ENCODE measurements at places on chromosomes 6 and 20.

DNA sequence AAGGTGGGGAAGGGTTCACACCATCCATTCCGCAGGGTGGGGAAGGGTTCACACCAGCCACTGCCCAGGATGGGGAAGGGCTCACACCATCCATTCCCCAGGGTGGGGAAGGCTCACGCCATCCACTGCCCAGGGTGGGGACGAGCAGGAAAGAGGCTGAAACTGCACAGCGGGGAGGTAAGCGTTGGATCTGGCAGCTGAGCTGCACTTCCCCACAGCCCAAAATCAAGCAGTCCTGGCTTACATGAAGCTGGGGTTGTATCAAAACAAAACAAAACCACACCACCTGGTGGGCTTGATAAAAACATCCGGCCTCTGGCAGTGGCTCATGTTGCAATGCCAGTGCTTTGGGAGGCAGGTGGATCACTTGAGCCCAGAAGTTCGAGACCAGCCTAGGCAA is 268.5 kb downstream of the TAF4 start:
- no peak for DNase-seq

- no peak for DNase-seq
Measured at GRCh38 chr6:17688481-17688880, 18.2 kb downstream of the NUP153 start.

DNA sequence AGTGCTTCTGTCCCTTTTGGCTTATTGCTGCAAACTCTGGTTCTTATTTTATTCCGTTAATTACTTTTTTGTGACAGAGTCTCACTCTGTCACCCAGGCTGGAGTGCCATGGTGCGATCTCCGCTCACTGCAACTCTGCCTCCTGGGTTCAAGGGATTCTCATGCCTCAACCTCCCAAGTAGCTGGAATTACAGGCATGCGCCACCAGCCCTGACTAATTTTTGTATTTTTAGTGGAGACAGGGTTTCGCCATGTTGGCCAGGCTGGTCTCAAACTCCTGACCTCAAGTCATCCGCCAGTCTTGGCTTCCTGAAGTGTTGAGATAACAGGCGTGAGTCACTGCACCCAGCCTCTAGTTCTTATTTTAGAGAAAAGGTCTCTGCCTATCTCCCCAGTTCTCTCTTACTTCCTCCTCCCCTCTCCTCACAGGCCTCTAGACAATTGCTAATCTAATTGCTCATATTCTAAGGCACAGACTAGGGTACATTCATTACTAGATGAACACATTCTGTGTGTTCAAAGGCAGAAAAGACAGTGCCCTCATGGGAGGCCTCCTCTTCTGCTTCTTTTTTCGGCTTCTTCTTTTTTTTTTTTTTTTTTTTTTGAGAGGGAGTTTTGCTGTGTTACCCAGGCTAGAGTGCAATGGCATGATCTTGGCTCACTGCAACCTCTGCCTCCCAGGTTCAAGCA is 27.0 kb downstream of the EDEM2 start:
- no peak for DNase-seq

DNA sequence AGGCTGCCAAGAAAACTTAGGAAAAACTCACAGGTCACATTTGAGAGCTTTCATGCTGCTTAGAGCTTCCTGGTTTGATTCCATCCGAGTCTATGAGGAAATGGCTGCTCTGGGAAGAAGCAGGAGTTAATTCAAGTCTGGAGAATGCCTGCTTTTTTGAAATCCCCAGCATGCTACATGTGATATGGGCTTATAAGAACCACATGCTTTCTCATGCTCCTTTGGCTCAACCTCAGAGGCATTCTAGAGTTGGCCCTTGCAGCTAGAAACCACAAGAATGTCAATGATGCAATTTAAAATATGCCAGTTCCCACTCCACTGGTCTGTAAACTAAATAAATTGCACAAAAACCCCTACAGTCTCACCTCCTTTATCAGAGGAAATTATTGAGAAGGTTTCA is 142.9 kb upstream of the OLIG3 start:
- DNase-seq, result no peak

DNA sequence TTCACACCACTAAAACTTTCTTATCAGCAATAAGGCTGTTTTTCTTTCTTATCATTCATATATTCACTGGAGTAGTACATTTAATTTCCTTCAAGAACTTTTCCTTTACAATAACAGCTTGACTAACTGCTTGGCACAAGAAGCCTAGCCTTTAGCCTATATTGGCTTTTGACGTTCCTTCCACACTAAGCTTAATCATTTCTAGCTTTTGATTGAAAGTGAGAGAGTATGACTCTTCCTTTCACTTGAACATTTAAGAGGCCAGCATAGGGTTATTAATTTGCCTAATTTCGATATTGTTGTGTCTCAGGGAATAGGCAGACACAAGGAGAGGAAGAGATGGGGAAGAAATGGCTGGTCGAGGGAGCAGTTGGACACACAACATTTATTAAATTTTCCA is 23.6 kb downstream of the THEMIS start:
- no peak for DNase-seq

DNA sequence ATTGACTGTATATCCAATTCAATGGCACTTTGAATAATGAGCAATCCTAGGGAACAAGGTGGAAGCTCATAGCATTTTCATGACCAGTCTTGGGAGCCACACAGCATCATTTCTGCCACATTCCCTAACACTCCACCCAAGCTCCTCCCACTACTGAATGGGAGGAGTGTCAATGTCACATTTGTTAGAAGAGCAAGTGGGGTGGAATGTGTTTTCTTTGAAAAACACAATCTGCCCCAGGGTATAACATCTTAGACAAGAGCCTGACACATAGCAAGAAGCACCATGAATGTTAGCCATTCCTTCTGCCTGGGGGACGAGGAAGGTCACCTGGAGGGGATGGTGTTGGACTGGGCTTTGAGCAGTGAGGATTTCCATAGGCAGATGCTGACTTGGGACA is 258.3 kb upstream of the PMEPA1 start:
- no peak for DNase-seq

DNA sequence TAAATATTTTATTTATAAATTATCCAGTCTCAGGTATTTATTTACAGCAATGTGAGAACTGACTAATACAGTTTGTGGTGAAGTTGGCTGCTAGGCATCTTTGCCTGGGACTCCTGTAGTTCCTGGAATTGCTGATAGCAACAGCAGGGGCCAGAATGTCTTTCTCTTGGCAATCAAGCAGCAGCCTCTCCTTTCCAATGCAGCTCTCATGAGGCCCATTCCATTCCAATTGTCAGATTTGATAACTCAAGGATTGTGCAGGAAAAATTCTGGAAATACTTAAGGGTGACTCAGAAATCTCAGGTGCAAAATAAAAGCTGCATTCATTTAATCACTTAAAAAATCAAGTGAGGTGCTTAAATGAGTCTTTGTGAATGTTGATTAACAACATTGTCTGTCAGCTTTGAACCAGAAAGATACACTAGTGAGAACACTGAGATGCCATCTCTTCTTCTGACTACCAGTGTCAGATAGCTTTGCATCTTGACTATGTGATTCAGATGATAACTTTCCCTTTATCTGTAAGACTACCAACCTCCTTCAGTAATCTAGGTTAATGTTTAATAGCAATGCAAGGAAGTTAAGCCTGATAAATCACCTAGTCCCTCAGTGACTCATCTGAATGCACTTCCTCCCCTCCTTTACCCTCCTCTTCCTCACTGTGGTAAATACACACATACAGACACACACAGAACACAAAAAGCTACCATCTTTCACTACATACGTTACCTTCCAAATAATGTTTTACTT is 32.1 kb upstream of the COL21A1 start:
- DNase-seq, result no peak

DNA sequence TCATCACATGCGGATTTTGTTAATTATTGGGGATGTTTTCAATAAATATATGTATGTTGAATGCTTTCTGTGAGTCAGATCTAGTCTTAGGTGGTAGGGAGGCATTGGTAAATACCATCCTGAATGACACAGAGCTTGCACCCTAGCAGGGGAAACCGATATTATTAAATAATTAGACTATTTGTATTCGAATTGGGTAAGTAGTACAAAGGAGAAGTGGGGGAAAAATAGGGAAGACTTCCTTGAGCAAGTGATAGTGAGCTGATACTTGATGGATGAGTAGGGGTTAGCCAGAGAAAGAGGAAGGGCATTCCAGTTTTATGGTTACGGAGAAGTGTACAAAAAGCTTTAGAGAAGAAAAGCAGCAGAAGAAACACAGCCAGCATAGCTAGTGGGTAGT is 1.5 kb downstream of the RIOK1 start:
- no peak for DNase-seq

GRCh38 chr20:17708675-17709360 is 9.1 kb downstream of the BANF2 start:
- DNase-seq, result no peak

DNA sequence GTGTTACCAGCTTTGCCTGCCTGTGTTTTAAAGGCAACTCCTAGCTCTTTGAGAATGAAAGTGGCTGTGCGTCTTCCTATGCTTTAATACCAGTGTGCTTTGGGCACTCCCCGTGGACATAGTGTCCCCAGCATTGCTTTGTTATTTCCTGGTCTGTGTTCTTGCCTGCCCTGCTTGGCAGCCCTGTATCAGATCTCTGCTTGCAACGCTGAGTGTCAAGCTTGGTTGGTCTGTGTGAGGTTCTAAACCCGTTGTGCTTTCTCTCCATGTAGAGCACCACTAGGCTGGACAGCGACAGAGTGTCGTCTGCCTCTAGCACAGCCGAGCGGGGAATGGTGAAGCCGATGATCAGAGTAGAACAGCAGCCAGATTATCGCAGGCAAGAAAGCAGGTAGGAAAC is 80.2 kb downstream of the AFDN start:
- no peak for DNase-seq

DNA sequence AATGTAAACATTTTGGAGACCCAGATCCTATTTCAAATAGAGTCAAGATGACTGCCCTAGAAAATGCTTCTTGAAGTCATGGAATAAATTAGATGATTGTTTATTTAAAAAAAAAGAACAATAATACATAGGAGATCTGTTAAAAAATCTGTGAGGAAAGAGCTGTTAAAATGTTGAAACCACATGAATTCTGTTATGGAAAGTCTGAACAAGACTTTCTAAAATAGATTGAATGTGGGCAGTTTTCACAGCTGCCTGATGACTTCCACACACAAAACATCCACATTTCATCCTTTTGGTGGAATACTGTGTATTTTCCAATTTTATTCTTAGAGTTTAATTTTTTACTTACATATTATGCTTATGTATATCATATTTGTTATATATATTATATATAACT is 186.1 kb downstream of the LAMA2 start:
- no peak for DNase-seq

- DNase-seq, result no peak
Measured at GRCh38 chr6:7157752-7158616, 50.2 kb downstream of the RREB1 start.

- DNase-seq, result peak; percentile 36
Measured at GRCh38 chr20:46963758-46964617, 69.3 kb downstream of the EYA2 start.

DNA sequence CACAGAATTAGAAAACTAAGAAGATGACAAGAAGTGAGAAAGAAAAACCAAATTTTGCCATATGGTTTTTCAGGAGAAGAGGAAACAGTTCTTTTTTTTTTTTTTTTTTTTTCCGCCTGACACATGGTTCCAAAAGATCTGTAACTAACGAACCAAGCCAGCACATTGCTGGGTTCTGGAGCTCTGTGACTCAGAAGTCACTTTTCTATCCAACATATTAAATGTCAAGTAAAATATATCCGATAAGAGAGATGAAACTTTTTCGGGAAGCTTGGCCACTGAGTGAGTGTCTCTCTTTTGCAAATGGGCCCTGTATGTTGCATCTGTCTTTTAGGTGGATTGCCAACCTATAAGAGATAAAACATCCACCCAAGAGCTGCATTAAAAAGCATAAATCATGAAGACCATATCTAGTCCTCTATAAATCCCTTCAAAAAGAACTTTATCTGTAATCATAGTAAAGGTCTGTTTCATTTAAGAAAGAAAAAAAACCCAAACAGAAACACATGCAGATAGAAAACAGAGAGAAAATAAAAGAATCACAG is 4.6 kb downstream of the METTL24 start:
- no peak for DNase-seq

DNA sequence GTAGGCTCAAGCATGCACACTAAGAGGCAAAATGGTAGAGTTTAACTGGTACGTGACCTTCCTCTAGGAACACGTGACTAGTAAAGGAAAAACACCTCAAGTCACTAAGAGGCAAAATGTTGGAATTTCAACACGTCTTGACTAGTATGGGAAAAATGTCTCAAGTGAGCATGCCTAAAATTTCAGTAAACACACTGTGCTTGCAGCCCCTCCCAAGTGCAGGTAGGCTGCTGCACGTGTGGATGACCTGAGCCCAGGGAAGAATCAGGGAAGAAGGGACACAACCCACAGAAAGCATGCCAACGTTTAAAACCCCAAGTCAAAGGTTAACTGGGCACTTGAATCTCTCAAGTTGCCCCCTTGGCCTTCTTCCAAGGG is 162.2 kb downstream of the TENT5A start:
- no peak for DNase-seq

GRCh38 chr20:62390317-62391164 is 3.6 kb downstream of the RPS21 start:
- no peak for DNase-seq

- DNase-seq, result no peak
Measured at GRCh38 chr6:3825851-3826581, 23.2 kb upstream of the FAM50B start.

DNA sequence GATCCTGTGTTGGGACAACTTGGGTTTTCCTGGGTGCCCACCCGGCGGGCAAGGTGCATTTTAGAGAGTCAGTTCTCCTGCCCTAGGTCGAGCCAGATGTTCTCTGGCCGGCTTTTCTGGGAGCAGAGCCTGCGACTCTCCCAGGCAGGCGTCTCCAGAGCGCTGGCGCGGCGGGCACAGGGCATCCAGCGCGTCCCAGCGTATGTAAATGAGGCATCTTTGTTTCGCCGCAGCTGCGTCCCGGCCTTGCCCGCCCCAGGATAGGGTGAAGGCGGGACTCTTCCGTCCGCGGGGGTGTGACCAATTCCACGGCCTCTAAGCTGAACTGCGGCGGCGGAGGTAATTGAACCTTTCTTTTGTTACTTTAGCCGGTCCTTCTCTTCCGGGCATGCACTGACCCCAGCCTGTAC is 9.1 kb downstream of the GRIK2 start:
- no peak for DNase-seq

- DNase-seq, result no peak
Measured at GRCh38 chr20:11111191-11111590, 437.4 kb upstream of the JAG1 start.

All from NCI-H1105 (cell line).